ENCODE measurements at places on chromosomes 4 and X.

DNA sequence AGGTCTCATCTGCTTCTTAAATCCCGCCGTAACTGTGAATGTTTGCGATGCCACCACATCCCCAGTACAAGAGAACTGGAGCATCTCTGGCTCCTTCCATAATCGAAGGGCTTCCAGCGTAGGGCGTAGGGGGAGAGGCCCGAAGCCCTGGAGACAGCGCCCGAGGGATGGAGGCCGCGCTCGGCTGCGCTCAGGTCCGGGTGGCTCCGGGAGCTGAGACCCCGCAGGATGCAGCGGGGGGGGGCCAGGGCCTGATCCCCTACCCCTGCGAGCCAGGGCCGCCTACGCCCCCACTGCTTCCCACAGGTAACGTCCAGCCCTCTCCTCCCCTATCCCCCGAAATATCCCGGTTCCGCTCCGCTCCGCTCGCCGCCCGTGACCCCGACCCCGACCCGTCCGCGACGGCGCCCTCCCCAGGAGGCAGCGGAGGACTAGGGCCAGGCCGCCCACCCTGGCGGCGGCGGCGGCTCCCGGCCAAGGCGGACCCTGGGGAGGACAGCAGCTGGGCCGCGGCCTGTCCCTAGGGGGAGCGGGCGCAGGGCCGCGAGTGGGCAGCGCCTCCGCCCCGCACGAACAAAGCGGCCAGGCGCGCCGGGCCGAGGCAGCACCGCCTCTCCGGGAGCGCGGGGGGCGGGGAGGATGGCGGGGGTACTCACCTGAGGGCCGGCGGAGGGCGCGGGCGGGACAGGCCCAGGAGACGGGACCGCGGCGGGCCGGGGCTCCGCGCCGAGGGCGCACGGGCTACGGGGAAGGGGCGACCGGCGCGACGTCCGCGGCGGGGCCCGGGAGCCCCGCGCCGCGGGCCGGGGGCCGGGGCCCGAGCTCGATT is 723 bp downstream of the WDFY3 start:
- peak overlapping the region; percentile 91 for H3K27ac ChIP-seq
- DNase-seq, result peak; percentile 63
- H3K4me3 ChIP-seq, result peak overlapping the region; percentile 79
- no peaks in the 10 kb centered on the region for H3K36me3 ChIP-seq
- H3K27me3 ChIP-seq, result no peaks in the 10 kb centered on the region

GRCh38 chrX:29587107-29587506 is 628.3 kb upstream of the MAGEB2 start:
- H3K36me3 ChIP-seq, result no peaks in the 10 kb centered on the region
- H3K4me3 ChIP-seq, result no peak overlapping the region
- no peaks in the 10 kb centered on the region for H3K27me3 ChIP-seq
- no peak overlapping the region for H3K27ac ChIP-seq
- no peaks in the 10 kb centered on the region for H3K4me1 ChIP-seq

DNA sequence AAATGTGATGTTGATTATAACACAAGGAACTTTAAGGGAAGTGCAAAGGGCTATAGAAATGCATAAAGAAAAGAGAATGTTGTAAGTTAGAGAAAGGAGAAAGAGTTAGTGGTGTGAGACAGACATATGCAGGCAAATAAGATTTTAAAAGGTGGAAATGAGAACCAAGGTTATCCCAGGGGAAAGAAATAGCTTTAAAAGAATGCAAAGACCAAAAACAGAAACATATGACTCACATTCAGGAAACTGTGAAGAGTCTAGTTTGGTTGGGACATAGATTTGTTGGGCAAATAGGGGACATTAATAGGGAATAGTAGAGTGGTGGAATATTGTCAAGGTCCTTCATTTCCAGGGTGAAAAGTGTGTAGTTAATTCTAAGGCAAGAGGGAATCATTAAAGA is 52.4 kb downstream of the MAPK10 start:
- H3K4me1 ChIP-seq, result peaks cover 6% of the 10 kb centered on the region
- H3K27ac ChIP-seq, result no peak overlapping the region
- H3K27me3 ChIP-seq, result no peaks in the 10 kb centered on the region
- no peak overlapping the region for H3K4me3 ChIP-seq

DNA sequence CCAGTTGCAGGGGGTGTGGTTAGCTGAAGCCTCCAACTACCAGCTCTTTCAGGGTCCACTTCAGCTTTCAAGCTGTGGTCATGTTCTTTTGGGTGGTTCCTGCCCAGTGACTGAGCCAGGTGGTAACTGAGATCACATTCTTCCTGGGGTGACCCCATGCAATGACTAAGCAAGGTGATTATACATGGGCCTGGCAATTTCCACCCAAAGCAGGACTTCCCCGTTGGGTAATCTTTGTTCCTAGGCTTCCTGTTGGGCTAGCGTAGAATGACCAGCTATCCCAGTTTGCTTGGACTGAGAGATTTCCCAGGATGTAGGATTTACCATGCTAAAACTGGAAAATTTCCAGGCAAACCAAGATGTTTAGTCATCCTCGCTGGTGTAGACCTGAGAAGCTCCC is 18.4 kb upstream of the MAGEB17 start:
- no peak overlapping the region for H3K4me3 ChIP-seq
- no peaks in the 10 kb centered on the region for H3K27me3 ChIP-seq
- H3K4me1 ChIP-seq, result no peaks in the 10 kb centered on the region
- H3K36me3 ChIP-seq, result no peaks in the 10 kb centered on the region

GRCh38 chr4:138978028-138978585 is 37.5 kb upstream of the NOCT start:
- DNase-seq, result no peak
- H3K36me3 ChIP-seq, result no peaks in the 10 kb centered on the region
- no peaks in the 10 kb centered on the region for H3K27me3 ChIP-seq
- H3K27ac ChIP-seq, result no peak overlapping the region

- no peaks in the 10 kb centered on the region for H3K27me3 ChIP-seq
- no peak overlapping the region for H3K4me3 ChIP-seq
- no peak overlapping the region for H3K27ac ChIP-seq
- peaks cover 3% of the 10 kb centered on the region for H3K4me1 ChIP-seq
These were observed 20.5 kb downstream of the SEL1L3 start for GRCh38 chr4:25842229-25842845.

DNA sequence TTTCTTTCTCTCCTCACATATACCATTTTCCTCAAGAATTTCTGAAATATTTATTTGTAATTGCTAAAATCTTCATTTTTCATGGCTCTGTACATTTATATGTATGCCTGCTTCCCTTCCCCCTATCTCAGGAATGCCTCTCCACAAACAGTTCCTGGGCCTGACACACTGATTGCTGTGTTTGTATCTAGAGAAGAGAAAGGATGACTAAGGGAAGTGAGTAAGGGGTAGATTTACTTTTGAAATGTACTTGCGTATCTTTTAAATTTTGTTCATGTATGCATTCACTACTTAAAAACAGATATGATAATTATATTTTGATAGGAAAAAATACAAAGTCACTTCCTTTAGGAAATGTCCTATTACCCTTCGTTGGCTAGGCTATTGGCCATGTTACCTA is 790.8 kb downstream of the PCDH18 start:
- H3K4me3 ChIP-seq, result no peak overlapping the region
- H3K27ac ChIP-seq, result no peak overlapping the region
- no peak for DNase-seq
- H3K4me1 ChIP-seq, result no peaks in the 10 kb centered on the region
- H3K27me3 ChIP-seq, result no peaks in the 10 kb centered on the region
- no peaks in the 10 kb centered on the region for H3K36me3 ChIP-seq

DNA sequence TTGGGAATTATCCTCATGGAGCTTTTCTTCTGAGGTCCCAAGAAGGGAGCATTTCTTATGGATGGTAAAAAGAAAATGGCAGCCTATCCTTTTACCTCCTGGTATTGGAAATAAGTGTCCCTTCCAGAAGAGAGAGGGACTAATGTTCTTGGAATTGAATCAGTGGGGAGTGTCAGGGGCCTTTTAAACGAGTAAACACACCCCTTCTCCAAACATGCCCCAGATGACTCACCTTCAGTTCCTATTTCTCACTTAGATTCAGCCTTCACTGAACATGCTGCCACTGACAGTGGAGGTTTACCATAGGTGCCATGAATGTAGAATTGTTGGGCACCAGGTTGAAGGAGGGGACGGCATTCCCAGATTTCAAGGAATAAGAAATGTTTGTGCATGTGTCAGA is 19.0 kb downstream of the MAGEC2 start:
- no peaks in the 10 kb centered on the region for H3K4me1 ChIP-seq
- H3K4me3 ChIP-seq, result no peak overlapping the region
- H3K36me3 ChIP-seq, result no peaks in the 10 kb centered on the region
- DNase-seq, result no peak

DNA sequence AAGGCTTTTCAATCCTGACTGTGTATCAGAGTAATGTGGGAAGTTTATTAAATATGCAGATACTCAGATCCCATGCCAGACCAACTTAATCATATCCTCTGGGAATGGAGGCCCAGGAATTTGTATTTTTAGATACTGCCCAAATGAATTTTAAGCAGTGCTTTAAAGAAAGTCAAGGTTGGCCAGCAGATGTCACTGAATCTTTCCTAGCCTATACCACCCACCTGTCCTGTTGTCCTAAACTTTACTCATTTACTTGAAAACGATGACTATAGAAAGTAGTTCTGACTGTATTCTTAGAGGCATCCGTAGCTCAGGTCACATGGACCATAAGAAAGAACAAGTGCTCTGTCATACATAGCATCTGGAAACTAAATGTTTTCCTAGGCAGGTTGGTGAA is 79.9 kb downstream of the AMOT start:
- H3K27ac ChIP-seq, result no peak overlapping the region
- H3K27me3 ChIP-seq, result no peaks in the 10 kb centered on the region
- no peak for DNase-seq
- no peak overlapping the region for H3K4me3 ChIP-seq
- H3K36me3 ChIP-seq, result no peaks in the 10 kb centered on the region

DNA sequence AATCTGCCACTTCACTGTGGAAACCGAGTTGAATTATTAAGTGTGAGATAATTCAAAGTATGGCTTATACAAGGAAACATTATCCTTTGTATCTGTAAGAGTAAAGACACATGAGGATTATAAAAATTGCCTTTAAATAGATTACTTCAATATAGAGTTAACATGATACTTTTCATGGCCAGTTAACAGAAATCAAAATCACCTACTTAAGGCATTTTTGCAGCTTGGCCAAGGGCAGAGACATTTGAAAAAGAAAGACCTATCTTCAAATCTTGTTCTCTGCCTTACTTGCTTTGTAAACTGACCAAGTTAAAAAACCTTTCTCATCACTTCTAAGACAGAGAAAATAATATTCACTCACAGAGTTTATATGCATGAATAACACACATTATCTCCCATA is 44.9 kb upstream of the GUCY1B1 start:
- no peak for DNase-seq
- H3K4me3 ChIP-seq, result no peak overlapping the region
- no peaks in the 10 kb centered on the region for H3K27me3 ChIP-seq
- no peaks in the 10 kb centered on the region for H3K36me3 ChIP-seq
- no peaks in the 10 kb centered on the region for H3K4me1 ChIP-seq

GRCh38 chr4:113607998-113608397 is 153.5 kb downstream of the CAMK2D start:
- peaks cover 3% of the 10 kb centered on the region for H3K36me3 ChIP-seq
- no peaks in the 10 kb centered on the region for H3K27me3 ChIP-seq
- H3K4me3 ChIP-seq, result no peak overlapping the region
- peaks cover 3% of the 10 kb centered on the region for H3K4me1 ChIP-seq
- no peak for DNase-seq

- no peak for DNase-seq
- no peaks in the 10 kb centered on the region for H3K4me1 ChIP-seq
- no peak overlapping the region for H3K4me3 ChIP-seq
These were observed 17.6 kb downstream of the TNIP3 start for GRCh38 chr4:121146530-121146929.

DNA sequence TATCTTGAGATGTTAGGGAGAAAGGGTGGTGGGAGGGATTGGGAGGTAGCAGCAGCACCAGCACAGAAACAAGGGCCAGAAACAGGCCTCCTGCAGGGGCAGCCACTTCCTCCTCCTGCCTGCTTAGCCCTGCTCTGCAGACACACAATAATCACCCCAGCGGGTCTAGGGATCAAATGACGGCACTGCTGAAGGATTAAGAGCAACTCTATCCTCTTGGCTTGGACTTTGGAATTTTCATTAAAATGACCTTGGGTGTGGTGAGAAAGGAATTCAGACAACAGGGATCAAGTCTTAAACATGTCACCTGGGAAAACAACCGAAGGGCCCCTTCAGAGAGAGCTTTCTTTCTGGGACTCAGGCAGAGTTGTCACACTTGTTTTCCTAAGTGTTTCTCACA is 353.4 kb downstream of the SPRY1 start:
- H3K27ac ChIP-seq, result peak overlapping the region; percentile 50
- peak; percentile 46 for DNase-seq
- peaks cover under 1% of the 10 kb centered on the region for H3K4me1 ChIP-seq
- no peak overlapping the region for H3K4me3 ChIP-seq
- H3K36me3 ChIP-seq, result no peaks in the 10 kb centered on the region
- H3K27me3 ChIP-seq, result no peaks in the 10 kb centered on the region

- no peaks in the 10 kb centered on the region for H3K27me3 ChIP-seq
- no peaks in the 10 kb centered on the region for H3K36me3 ChIP-seq
These were observed 58.6 kb downstream of the DDX60L start for GRCh38 chr4:168421671-168422070.

DNA sequence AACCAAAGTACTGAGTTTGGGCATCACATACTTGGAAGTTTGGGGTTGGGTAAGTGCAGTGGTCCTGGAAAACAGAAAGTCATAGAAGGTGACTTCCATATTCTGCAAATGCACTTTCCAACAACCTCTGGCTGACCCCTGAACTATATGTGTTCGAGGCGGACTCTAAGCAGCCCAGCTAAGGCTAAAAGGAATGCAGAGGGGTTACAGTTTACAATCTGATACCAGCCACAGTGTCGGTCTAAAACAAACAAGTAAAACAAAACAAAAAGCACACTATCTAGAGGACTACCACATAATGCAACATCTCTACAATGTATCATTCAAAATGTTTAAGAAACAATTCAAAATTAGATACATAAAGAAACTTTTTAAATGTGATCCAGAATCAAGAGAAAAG is 185.6 kb downstream of the ADAMTS3 start:
- H3K36me3 ChIP-seq, result no peaks in the 10 kb centered on the region
- no peaks in the 10 kb centered on the region for H3K27me3 ChIP-seq
- H3K4me3 ChIP-seq, result no peak overlapping the region
- H3K27ac ChIP-seq, result no peak overlapping the region
- no peak for DNase-seq

GRCh38 chrX:3176439-3176820 is 135.2 kb downstream of the ARSF start:
- H3K36me3 ChIP-seq, result no peaks in the 10 kb centered on the region
- H3K4me3 ChIP-seq, result no peak overlapping the region
- H3K27me3 ChIP-seq, result no peaks in the 10 kb centered on the region
- no peaks in the 10 kb centered on the region for H3K4me1 ChIP-seq
- DNase-seq, result no peak

- no peaks in the 10 kb centered on the region for H3K4me1 ChIP-seq
- no peak overlapping the region for H3K4me3 ChIP-seq
- no peak overlapping the region for H3K27ac ChIP-seq
- no peak for DNase-seq
- no peaks in the 10 kb centered on the region for H3K36me3 ChIP-seq
- no peaks in the 10 kb centered on the region for H3K27me3 ChIP-seq
These were observed 298.1 kb downstream of the ANKRD50 start for GRCh38 chr4:124414276-124415040.

- no peak overlapping the region for H3K27ac ChIP-seq
- no peaks in the 10 kb centered on the region for H3K27me3 ChIP-seq
- no peaks in the 10 kb centered on the region for H3K4me1 ChIP-seq
- H3K36me3 ChIP-seq, result no peaks in the 10 kb centered on the region
- no peak overlapping the region for H3K4me3 ChIP-seq
These were observed 394.6 kb upstream of the FGF13 start for GRCh38 chrX:139106069-139106468.

Data from neuronal stem cell (in vitro differentiated cells).